ENCODE measurements at places on chromosomes 3 and 15. TPM values are rescaled to one million over a fixed set of nuclear protein-coding genes. Genes with fewer than 3 reads are reported as not detected.
A peak's percentile ranks its signal among the peaks of the same experiment; 100 is the strongest.

The MYLK gene
- total RNA-seq = 11.9 TPM

The TRPM1 gene
- not detected for total RNA-seq

- DNase-seq = no peak
Observed at GRCh38 chr3:157082305-157082982, 77.5 kb downstream of the CCNL1 start.

DNA sequence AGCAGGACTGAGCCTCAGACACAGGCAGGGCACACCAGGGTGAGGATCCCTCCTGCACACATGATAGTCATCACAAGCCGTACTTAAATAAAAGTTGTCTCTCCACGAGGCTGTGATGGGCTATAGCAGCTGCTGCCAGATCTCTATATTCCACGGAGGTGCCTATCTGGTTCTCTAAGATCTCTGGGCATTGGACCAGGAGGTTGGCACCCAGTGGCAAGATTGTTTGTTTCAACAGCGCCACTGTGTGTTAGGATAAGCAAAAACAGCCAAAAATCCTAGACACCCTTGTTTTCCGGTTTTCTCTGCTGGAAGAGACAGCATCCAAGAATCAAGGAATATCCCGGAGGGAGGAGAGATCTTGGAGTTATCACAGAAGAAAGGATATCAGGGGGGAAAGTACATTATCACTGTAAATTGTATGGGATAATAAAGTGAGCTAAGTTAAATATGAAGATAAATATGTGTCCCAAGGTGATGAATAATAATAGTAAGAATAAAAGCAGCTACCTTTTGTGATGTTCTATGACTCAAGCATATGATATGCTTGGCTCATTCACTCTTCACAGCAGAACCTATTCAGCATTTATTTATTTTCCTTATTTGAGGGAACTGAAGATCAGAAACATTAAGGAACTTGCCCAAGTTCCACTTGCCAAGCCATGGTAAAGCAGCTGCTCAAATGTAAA lies 90.6 kb upstream of the AKAP13 start:
- peak; percentile 39 for DNase-seq

The HACL1 gene
- total RNA-seq = 32.2 TPM

The RARRES1 gene
- total RNA-seq = 36.5 TPM

- DNase-seq = no peak
Observed at GRCh38 chr3:12400616-12401194, 83.6 kb upstream of the TSEN2 start.

- DNase-seq = no peak
Observed at GRCh38 chr15:33080006-33080405, 114.5 kb downstream of the FMN1 start.

GRCh38 chr15:100784493-100785180 lies 95.0 kb upstream of the ALDH1A3 start:
- no peak for DNase-seq

GRCh38 chr15:91980502-91981267 lies 127.2 kb downstream of the SLCO3A1 start:
- DNase-seq = no peak

The TMEM45A gene
- total RNA-seq = 4.0 TPM

GRCh38 chr3:50336452-50337174 lies 4.0 kb downstream of the RASSF1 start:
- DNase-seq = no peak

- DNase-seq = no peak
Observed at GRCh38 chr15:48856942-48857341, 21.0 kb upstream of the EID1 start.

GRCh38 chr3:30500666-30501399 lies 105.6 kb upstream of the TGFBR2 start:
- no peak for DNase-seq
